ENCODE measurements at places on chromosomes 13 and 19.
A peak's percentile ranks its signal among the peaks of the same experiment; 100 is the strongest.

- DNase-seq, result no peak
Observed at GRCh38 chr19:8321986-8322637, 816 bp downstream of the RPS28 start.

DNA sequence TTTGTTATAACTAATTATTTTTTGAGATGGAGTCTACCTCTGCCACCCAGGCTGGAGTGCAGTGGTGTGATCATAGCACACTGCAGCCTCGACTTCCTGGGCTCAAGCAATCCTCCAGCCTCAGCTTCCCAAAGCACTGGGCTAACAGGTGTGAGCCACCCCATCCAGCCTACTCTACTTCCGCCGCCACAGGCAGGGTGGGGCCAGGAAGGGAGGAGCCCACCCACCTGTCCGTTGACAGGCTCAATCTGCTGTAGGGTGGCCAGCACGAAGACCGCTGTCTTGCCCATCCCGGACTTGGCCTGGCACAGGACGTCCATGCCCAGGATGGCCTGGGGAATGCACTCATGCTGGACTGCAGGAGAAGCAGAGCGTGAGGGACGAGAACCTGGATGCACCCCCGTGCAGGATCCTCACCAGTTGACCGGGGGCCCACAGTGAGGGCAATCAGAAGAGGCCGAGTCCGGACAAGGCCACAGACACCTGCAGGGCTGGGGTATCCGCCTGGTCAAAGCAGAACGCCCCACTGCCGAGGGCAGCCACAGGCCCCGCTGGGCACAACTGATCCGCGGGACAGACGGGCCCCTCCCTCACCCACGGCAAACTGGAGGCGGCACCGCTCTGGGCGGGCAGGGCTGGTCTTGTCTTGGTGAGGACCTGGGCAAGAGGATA lies 6.7 kb downstream of the DDX39A start:
- DNase-seq, result no peak

DNA sequence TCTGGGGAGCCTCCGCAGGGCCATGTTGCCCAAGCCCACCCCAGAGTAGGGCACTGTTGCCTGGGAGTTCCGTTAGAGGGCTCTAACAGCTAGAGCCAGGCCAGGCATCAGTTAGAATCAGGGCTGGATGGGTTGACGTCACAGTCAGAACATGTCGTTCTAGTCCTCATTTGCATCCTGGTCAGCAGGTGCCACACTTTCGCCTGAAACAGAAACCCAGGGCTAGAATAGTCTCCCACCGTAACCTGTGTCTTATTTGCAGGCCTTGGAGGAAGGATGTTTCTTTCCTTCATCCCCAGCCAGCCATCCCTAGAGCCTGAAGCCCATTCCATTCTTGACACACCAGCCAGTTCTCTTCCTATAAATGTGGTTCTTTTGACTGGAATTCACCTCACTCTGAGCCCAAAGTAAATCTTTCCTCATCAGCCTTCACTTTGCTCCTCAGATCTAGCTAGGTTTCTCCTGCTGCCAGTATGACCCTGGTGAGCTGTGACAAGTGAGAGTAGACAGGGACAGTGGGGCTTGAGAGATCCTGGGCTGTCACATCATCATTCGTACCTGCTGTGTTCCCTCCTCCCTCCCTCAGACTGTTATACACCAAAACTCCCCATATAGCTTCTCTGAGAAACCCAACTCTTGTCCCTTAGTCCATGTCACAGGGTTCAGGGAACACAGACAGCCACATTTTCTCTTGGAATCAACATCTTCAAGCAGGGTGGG lies 12.2 kb upstream of the CCDC97 start:
- no peak for DNase-seq

DNA sequence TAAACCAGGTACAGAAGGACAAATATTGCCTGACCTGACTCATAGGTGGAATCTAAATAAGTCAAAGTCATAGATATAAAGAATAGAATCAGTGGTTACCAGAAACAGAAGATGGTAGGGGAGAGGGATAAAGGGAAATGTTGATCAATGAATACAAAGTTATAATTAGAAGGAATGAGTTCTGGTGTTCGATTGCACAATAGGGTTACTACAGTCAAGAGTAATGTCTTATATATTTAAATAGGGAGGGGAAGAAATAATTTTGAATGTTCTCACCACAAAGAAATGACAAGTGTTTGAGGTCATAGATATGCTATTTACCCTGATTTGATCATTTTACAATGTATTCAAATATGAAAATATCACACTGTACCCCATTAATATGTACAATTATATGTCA lies 1541.2 kb downstream of the SLITRK1 start:
- no peak for DNase-seq

DNA sequence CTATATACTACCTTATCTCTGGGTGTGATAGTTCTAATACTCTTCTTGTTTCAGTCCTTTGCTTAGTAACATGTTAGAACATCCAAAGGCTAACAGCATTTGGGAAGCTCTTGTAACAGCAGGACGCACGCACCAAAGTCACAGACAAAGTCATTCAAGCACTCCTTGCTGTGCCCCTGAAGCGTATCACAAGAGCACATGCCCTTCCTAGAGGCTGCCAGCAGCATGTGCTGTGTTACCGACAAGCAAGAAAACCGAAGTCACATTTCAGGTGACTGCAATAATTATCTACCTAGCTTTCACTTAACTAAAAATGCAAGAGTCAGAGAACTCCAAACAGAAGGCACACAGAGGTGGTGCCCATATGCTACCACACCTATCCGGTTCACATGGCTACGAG lies 194.1 kb downstream of the KLF12 start:
- DNase-seq, result no peak

DNA sequence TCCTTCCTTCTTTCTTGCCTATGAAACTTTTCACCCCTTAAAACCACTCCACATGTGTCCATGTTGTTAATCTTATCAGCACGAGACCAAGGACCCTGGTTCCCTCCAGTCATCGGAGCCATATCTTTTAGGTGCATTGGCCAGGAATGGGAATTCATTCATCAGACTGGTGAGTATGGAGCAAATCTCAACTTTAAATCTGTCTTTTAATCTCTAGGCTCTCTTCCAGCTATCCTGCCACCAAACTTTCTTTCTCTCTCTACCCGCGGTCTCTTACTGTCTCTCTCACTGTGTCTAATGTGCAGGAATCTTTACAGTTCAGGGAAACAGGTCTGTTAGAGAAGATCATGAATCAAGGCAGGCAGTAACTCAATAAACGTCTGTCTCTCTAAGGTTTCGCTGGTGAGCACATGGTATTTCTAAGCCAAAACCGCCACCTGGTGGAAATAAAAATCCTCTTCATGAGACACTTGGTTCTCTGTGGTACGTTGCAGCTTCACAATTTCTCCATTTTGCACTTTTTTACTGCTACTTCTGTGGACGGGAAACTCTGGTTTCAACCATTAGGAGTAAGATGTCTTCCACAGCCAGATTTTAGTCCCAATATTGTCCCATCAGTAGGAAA lies 16.1 kb downstream of the LGALS16 start:
- peak; percentile 25 for DNase-seq

GRCh38 chr13:37076818-37077217 lies 17.3 kb upstream of the SUPT20H start:
- DNase-seq, result no peak

DNA sequence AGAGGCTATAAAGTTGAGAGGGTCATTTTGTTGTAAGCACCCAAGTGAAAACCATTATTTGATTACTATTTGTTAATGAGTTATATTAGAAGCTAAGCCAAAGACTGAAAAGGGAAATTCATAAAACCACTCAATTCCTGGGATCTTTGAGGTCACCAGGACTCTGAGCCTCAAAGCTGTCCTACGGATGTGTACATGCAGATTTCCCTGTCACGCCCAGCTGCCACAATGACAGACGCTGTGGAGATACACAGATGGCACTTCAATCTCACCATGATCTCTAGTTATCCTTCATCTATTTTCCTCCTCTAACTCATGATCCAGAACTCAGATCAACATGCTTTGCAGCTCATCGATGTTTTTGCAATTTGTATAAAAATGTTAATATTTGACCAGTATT lies 403.5 kb upstream of the MIR17HG start:
- no peak for DNase-seq

- no peak for DNase-seq
Observed at GRCh38 chr13:56558698-56559320, 581.9 kb upstream of the PRR20A start.

- no peak for DNase-seq
Observed at GRCh38 chr19:14480700-14481079, 5.5 kb upstream of the PTGER1 start.

- no peak for DNase-seq
Observed at GRCh38 chr19:46885411-46885810, 24.6 kb downstream of the ARHGAP35 start.

DNA sequence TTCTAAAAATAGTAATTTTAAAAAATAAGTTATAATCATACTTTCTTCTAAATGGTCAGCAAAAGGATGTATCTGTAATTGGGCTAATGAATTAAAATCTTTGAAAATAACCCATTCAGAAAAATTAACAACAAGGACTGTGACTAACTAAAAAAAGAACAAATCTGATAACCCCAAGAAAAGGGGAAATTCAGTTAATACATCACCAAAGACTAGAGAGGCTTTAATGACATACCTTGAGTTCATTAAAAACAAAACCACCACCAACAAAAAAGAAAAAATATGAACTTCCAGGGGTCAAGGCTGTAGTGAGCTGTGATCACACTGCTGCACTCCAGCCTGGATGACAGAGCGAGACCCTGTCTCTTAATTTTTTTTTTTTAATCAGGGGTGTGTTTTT lies 121.8 kb downstream of the TBC1D4 start:
- DNase-seq, result no peak

- DNase-seq, result no peak
Observed at GRCh38 chr13:33199289-33199850, 86.2 kb downstream of the STARD13 start.

DNA sequence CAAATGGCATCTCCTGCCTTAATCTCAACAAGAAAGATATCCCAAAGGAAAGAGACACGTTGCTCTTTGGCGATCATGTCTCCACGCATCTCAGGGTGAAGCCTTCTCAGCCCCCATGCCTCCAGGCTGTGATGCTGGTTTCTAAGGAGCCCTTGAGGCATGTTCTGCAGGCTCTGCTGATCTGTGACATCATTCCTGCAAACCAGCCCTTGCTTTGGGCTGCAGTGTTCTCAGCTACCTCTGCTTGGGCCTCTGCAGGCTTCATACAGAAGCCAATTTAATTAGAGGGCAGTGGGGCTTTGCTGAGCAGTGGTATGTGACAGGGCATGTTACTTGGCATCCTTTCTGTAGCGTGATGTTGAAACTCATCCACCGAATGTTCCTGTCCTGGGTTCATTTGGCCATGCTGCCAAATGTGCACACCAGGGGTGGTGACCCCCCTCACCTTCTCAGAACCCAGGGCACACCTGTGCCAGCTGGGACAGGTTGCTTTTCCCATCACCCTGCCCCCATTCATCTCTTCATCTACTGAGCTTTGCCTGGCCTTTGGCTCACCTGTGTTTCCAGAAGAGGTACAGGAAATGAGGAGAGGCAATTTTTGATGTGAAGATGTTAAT lies 230.9 kb downstream of the TEX29 start:
- DNase-seq, result no peak

GRCh38 chr19:4015705-4016402 lies 8.3 kb downstream of the PIAS4 start:
- no peak for DNase-seq

DNA sequence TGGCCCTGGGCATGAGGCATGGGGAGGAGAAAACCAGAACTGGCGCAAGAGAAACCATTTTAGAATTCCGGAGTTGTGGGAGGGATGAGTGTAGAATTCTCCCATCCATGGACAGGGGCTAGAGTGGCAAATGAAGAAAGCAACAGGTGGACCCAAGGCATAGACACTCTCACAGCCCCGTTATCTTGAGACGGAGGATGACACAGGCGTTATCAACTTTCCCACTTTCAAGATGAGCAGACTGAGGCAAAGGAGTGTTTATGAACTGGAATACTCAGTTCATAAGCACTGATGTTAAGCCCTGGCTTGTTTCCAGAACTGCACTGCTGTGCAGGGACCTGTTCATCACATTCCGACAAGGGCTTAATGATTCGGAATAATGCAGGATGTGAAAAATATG lies 1.1 kb upstream of the GTF3A start:
- DNase-seq, result peak; percentile 13
